ENCODE measurements at places on chromosomes 4 and X. TPM values are rescaled to one million over a fixed set of nuclear protein-coding genes. Genes with fewer than 3 reads are reported as not detected.

Gene XG
- total RNA-seq = not detected

Gene WDR19
- 72.0 TPM for total RNA-seq

Gene LRIT3
- 0.20 TPM for total RNA-seq

Gene RAI2
- 18.2 TPM for total RNA-seq

Gene NWD2
- total RNA-seq = not detected

Gene UGT2A1
- total RNA-seq = not detected

Gene STOX2
- total RNA-seq = 29.7 TPM

Gene L1CAM
- 1.6 TPM for total RNA-seq

GRCh38 chr4:174874898-174875297 lies 43.3 kb upstream of the ADAM29 start:
- no peaks in the 10 kb centered on the region for H3K27me3 ChIP-seq
- no peak for DNase-seq
- no peaks in the 10 kb centered on the region for H3K36me3 ChIP-seq
- H3K4me1 ChIP-seq = no peaks in the 10 kb centered on the region
- no peak overlapping the region for H3K4me3 ChIP-seq

- DNase-seq = no peak
- H3K36me3 ChIP-seq = no peaks in the 10 kb centered on the region
- no peak overlapping the region for H3K27ac ChIP-seq
- H3K4me3 ChIP-seq = no peak overlapping the region
- H3K4me1 ChIP-seq = no peaks in the 10 kb centered on the region
- no peaks in the 10 kb centered on the region for H3K27me3 ChIP-seq
These were observed 161.2 kb downstream of the STK32B start for GRCh38 chr4:5212255-5213013.

GRCh38 chrX:118928151-118928550 lies 46.3 kb upstream of the LONRF3 start:
- H3K27ac ChIP-seq = no peak overlapping the region
- H3K4me1 ChIP-seq = no peaks in the 10 kb centered on the region
- no peaks in the 10 kb centered on the region for H3K27me3 ChIP-seq

DNA sequence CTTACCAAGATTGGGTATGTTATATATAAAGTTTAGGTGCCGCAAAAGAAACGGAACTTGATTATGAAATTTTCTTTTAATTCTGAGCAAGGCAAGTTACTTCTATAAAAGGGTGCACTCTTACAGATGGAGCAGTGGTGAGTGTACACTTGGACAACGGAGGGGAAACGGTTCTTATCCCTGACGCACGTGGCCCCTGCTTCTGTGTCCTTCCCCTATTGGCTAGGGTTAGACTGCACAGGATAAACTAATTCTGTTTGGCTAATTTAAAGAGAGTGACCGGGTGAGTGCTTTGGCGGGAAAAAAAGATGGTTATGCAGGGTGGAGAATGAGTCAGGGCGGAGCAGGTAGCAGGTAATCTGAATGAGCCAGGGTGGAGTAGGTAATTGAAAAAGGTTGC lies 149.5 kb downstream of the GC start:
- no peaks in the 10 kb centered on the region for H3K36me3 ChIP-seq
- no peak overlapping the region for H3K4me3 ChIP-seq
- H3K27ac ChIP-seq = no peak overlapping the region
- H3K27me3 ChIP-seq = no peaks in the 10 kb centered on the region
- no peak for DNase-seq
- no peaks in the 10 kb centered on the region for H3K4me1 ChIP-seq

DNA sequence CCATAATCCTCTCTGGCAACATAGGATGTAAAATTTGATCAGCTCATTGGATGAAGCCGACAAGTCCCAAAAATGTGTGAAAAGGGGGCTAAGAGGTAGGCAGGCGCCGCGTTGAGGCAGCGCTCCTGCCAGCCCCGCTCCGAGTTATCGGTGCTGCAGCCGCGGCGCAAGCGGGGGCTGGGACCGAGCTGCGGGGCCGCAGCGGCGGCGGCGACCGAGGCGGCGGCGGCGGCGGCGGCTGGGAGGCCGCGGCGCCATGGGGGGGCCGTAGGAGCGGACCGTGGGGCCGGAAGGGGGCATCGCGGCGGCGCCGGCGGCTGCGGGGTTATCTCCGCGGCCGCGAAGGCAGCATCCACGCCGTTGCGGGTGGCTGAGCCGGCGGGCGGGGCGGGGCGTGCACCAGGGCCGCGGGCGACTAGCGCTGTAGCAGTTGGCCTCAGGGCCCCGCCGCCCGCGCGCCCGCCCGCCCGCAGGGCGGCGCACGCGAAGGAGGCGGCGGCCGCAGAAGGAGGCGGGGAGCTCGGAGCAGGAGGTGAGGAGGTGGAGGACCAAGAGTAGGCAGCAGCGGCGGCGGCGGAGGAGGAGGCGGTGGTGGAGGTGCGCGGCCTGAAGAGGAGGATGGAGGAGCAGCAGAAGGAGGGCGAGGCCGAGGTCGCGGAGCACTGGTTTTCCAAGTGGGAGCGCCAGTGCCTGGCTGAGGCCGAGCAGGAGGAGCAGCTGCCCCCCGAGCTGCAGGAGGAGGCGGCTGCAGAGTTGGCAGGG lies 126.0 kb upstream of the CXorf66 start:
- H3K36me3 ChIP-seq = no peaks in the 10 kb centered on the region
- no peaks in the 10 kb centered on the region for H3K27me3 ChIP-seq
- H3K4me3 ChIP-seq = peak overlapping the region; percentile 37
- no peak overlapping the region for H3K27ac ChIP-seq
- H3K4me1 ChIP-seq = peaks cover 6% of the 10 kb centered on the region

GRCh38 chr4:184420881-184421416 lies 53.4 kb downstream of the IRF2 start:
- no peak overlapping the region for H3K4me3 ChIP-seq
- DNase-seq = no peak
- peak overlapping the region; percentile 22 for H3K27ac ChIP-seq
- peaks cover 30% of the 10 kb centered on the region for H3K4me1 ChIP-seq
- H3K27me3 ChIP-seq = no peaks in the 10 kb centered on the region

DNA sequence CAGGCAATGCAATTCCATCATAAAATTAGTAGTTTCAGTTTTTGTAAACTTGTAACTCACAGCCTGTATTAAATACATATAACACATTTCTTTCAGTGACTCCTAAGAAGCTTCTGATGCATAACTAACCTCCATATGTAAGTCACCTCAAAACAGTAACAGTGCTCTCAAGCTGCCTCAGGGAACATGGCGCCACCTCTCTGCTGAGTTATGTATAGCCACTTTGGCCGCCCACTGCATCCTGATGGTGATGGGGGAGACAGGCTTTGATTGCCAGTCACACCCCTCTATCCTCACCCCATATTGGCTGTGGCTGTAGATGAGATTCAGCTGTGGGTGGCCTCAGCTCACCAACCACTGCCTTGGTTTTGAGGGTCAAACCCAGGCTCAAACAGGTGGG lies 54.3 kb downstream of the LRBA start:
- H3K27ac ChIP-seq = no peak overlapping the region
- no peaks in the 10 kb centered on the region for H3K36me3 ChIP-seq
- H3K27me3 ChIP-seq = no peaks in the 10 kb centered on the region
- H3K4me3 ChIP-seq = no peak overlapping the region

GRCh38 chr4:76003620-76004019 lies 3.7 kb downstream of the CXCL9 start:
- no peaks in the 10 kb centered on the region for H3K27me3 ChIP-seq
- no peak overlapping the region for H3K27ac ChIP-seq
- no peak overlapping the region for H3K4me3 ChIP-seq
- H3K4me1 ChIP-seq = no peaks in the 10 kb centered on the region
- H3K36me3 ChIP-seq = no peaks in the 10 kb centered on the region
- DNase-seq = no peak

- H3K4me3 ChIP-seq = no peak overlapping the region
- no peaks in the 10 kb centered on the region for H3K27me3 ChIP-seq
- H3K36me3 ChIP-seq = no peaks in the 10 kb centered on the region
- no peak for DNase-seq
These were observed 89.7 kb upstream of the CBR4 start for GRCh38 chr4:169099771-169100180.

GRCh38 chr4:8697826-8698225 lies 105.3 kb downstream of the CPZ start:
- DNase-seq = no peak
- H3K27me3 ChIP-seq = no peaks in the 10 kb centered on the region
- no peak overlapping the region for H3K4me3 ChIP-seq
- no peaks in the 10 kb centered on the region for H3K36me3 ChIP-seq
- H3K4me1 ChIP-seq = no peaks in the 10 kb centered on the region

- H3K4me1 ChIP-seq = no peaks in the 10 kb centered on the region
- no peak for DNase-seq
- H3K4me3 ChIP-seq = no peak overlapping the region
- H3K27me3 ChIP-seq = no peaks in the 10 kb centered on the region
- no peaks in the 10 kb centered on the region for H3K36me3 ChIP-seq
These were observed 136.1 kb upstream of the MID1 start for GRCh38 chrX:10756441-10756840.

GRCh38 chr4:123304151-123304964 lies 92.2 kb upstream of the SPRY1 start:
- no peaks in the 10 kb centered on the region for H3K36me3 ChIP-seq
- no peak overlapping the region for H3K4me3 ChIP-seq
- no peak for DNase-seq
- H3K27me3 ChIP-seq = no peaks in the 10 kb centered on the region
- no peaks in the 10 kb centered on the region for H3K4me1 ChIP-seq

DNA sequence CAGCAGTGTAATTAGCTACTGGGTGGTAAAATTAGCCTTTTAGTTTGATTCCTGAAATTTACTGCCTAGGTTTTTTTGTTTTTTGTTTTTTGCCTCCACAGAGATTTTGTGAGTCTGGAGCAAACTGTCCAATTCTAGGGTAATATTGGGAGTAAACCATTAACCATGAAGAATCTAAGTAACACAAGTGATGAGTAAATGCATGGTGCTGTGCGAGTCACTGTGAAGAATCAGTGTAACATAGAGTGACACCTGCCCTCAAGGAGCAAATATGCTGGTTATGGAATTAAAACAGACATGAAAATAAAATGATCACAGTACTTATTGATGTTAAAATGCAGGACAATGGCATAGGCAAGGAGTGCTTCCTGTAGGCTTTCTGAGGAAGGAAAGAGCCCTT lies 60.1 kb downstream of the LRP2BP start:
- H3K36me3 ChIP-seq = peaks cover 9% of the 10 kb centered on the region
- no peak overlapping the region for H3K4me3 ChIP-seq

GRCh38 chrX:154459832-154460231 lies 1.8 kb downstream of the PLXNA3 start:
- peaks cover 3% of the 10 kb centered on the region for H3K4me1 ChIP-seq
- H3K36me3 ChIP-seq = peaks cover 7% of the 10 kb centered on the region
- no peak overlapping the region for H3K4me3 ChIP-seq
- no peak overlapping the region for H3K27ac ChIP-seq
- H3K27me3 ChIP-seq = no peaks in the 10 kb centered on the region
- no peak for DNase-seq

Measured in upper lobe of left lung (tissue), 6 donors.